ENCODE measurements at places on chromosomes 5 and 9.
A peak's percentile ranks its signal among the peaks of the same experiment; 100 is the strongest.

GRCh38 chr5:144328494-144328893 lies 157.8 kb downstream of the KCTD16 start:
- no peak for DNase-seq

GRCh38 chr5:97078958-97079743 lies 63.3 kb downstream of the LIX1 start:
- no peak for DNase-seq

GRCh38 chr9:131302244-131303075 lies 12.9 kb downstream of the PLPP7 start:
- no peak for DNase-seq

GRCh38 chr5:159096243-159096923 lies 3.3 kb downstream of the EBF1 start:
- DNase-seq: no peak

- no peak for DNase-seq
Measured at GRCh38 chr9:110180511-110181434, 27.2 kb downstream of the C9orf152 start.

GRCh38 chr9:20642045-20642444 lies 19.7 kb upstream of the MLLT3 start:
- DNase-seq: no peak

DNA sequence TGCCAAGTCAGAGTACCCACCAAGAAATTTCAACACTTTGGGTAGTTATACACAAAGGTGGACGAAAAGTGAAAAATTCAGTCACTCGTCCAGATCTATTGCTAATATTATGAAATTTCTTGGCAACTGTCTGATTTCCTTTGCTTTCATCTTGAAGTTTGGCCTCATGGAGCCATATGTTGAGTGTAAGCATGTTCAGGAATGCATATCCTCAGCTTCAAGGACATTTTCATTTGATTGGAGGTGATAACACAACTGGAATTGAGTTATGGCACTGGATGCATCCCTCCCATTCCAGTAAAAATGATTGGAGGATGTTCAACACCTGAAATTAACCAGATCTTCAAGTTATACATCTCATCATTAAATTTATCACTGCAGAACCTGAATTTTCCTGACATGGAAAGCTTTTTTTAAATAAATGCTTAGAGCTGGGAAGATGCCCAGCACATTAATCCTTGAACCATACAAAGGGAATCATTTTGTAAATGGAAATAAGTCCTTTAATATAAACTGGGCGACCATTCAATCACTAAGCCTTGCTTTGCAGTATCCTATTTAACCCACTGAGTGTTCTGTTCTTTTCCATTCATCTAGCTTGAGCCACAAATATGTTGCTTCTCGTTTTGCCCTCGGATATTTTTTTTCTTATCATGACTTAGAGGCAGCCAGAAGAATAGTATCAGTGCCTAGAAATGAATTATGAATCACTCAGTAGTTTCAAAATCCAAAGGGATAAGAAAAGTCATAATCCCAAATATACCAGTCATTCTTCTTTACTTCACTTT lies 273.7 kb upstream of the PIK3R1 start:
- no peak for DNase-seq

DNA sequence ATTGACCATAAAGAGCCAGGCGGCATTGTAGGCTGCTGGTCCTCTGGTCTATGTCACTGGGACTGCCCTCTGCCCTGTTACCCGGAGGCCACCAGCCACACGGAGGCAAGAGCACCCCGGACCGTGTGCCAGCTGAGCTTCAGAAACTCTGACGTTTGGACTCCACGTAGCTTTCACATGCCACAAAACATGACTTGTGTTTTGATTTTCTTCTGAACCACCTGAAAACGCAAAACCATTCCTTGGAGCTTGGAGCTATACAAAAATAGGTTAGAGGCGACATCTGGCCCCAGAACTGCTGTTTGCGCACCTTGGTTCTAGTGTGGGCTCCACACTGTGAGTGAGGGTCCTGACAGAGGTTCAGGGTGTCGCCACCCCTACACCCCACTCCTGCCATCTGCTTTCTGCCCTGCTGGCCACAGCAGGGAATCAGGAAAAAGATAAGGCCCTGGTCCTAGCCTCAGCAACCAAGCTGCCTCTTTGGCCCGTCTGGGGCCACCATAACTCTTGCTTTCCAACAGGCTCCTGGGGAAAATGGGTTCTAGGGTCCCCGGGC lies 151.3 kb upstream of the IRX2 start:
- no peak for DNase-seq

- DNase-seq: no peak
Measured at GRCh38 chr5:131622633-131623032, 12.4 kb downstream of the RAPGEF6 start.

- no peak for DNase-seq
Measured at GRCh38 chr9:133949486-133950061, 42.5 kb downstream of the VAV2 start.

- no peak for DNase-seq
Measured at GRCh38 chr5:134552301-134552700, 26.8 kb downstream of the JADE2 start.

DNA sequence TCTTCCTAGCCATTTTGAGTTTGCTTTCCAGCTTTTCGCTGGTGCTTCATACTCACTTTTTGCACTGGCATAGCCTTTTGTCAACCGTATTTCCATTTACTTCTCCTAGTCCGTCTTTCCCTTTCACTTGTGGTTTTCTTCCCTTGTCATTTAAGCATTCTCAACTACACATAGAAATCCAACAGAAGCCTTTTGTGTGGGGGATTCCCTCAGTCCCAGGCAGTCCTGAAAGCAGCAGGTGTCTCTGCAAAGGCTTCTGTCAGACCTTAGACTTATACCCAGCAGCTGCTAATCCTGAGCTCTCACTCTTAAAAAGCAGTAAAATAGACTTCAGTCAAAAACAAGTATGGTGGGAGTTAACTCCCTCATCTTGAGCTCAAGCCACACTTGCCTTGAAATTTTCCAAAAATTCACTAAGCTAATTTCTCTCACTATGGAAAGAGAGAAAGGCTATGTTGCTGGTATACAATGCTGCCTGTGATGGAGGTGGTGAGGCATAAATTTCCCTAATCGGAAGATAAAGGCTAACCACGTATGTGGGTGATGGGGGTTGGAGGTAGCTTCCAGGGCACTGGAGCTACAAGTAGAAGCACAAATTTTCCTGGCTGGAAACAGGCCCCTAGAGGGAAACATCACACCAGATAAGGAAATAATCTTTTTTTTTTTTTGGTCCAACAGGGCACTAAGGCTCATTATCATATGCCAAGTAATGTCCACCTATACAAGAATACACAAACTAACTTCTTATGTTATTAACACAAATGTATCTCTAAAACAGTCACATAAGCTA lies 34.8 kb upstream of the IFNK start:
- no peak for DNase-seq

GRCh38 chr5:14417276-14417730 lies 164.3 kb upstream of the OTULINL start:
- no peak for DNase-seq

DNA sequence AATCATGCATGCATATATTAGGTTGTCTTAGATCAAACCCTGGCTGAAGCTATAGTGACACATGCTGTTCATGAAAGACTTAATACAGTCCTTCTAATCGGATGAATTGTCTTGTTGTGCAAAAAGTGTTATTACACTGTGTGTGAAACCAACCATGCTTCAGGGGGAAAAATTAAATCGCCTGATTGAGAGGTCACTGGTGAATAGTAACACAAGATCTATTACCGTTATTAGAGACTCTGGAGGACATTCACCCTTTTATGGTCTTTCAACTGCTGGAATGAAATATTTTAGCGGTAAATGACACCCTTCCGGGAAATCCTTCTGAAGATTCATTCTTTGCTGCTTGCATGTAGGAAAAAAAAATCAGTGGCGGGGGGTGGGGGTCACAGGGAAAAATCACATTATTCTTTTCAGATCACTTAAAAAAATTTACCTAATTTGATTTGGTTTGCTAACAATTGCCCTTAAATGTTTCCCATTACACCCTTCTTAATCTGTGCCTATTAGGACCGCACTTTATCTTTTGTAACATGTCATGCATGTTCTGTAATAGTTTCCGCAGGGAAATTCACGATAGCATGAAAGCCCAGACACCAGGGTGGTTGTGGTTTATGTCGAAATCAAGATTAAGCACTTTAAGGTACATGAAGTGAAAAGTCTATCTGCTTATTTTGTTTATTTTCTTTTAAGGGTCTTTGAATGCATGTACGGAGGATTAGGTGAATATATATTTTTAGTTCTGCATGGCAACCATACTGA lies 120.6 kb downstream of the FOCAD start:
- DNase-seq: no peak

DNA sequence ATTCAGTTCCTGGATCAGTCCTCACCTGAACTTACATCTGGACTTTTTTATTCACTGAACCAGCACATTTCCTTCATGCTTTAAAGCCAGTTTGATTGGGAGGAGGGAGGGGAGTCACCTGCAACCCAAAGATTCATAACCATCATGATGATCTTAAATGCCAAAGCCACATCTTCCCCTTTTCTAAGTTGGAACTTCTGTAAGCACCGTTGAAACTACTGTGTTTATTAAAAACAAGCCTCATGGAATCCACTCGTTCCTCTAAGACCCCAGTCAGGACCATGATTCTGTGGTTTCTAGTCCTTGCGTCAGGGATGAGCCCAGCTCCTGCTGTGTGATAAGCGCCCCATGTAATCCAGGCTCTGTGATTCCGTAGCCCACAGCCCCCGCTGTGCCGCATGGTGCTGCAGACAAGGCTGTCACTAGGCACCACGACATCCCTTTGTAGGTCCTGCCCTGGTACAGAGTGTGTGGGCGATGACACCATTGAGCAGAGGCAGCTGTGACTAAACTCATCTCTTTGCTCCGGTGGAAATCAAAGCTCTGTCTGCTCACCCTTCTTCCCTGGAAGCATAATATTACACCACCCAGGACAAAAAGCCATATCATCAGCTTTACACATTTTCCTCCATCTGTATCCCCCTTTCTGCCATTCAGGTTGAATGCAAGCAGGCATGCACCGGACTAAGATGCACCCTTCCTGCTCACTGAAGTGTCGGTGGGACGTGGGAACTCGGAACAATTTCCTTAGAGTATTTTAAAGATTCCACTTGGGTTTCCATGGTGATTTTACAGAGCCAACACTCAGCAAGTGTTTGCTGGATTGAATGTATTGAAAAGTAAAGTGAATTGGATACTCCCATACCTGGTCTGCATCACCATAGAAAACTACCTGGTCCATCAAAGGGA lies 132.0 kb upstream of the FSTL4 start:
- no peak for DNase-seq

DNA sequence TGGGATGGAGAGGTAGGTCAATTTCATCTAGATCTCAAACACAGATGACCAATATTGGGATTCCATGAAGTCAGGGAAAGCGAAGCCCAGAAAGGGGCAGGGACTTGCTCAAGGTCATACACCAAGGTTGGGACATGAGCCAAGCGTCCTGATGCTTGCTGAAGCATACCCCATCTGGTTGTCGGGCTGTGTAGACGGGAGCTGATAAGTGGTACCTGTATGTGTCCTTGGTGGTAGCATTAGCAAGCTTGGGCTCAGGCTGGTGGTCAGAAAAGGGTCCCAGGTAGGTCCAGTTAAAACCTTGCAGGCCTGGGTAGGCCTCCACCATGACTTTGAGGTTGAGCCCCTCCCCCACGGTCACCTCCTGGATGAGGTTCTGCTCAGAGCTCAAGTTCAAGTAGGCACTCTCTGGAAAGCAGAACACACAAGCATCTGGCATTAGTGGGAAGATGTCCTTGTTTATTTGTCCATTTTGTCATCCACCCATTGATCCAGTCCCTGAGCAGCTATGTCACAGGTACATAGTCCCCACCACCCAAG lies 13.2 kb downstream of the CSF1R start:
- DNase-seq: no peak

GRCh38 chr5:151213803-151214613 lies 9.9 kb downstream of the CCDC69 start:
- DNase-seq: peak; percentile 71

DNA sequence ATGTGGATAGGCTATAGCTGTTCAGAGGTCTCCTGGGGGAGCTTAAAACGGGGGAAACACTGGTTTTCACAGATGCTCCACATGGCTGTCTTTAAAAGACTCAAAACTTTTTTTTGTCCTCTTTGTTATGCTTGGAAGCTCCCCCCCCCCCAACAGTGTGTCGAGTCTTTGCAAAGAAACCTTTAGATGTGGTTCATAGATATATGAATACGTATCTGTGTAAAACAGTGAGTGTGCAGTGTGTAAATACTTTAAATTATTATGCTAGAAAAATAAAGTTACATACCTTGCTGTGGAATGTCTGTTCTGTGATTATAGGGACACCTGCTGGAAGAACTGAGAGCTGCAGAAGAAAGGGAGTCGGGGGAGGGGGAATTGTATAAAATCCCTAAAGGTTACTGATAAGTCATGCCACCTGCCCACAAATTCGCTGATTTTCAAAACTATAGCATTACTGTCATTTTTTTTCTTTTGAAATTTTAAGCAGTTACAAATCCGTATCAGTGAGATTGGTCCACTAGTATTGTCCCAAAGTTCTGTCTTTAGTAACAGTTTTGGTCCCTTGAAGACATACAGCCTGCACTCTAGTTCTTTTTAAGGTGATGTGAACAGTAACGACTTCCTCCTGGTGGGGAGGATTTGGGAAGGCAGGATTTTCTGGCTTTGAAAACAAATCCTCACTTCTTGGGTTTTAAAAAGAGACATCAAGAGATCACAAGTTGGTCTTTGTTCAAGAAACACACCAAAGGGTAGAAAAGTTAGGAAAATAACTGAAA lies 22.9 kb downstream of the RGMB start:
- peak; percentile 33 for DNase-seq

DNA sequence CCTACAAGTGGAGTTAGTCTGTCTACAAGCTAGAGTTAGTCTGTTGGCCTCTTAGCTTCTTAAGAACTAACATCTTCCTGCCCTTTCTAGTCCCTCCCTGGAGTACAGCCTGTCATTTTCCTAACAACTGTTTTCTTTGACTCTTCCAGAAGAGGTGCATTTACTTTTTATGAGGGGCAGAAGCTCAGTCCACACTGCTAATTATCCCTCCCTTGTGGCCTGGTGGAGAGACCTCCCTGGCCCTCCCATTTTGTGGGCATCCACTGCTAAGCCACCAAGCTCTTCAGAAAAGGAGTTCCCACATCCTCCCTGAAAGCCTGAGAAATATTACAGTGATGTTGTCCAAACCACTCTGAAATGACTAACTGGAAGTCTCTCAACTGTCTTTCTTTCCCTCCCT lies 8.0 kb downstream of the MAP1B start:
- no peak for DNase-seq

DNA sequence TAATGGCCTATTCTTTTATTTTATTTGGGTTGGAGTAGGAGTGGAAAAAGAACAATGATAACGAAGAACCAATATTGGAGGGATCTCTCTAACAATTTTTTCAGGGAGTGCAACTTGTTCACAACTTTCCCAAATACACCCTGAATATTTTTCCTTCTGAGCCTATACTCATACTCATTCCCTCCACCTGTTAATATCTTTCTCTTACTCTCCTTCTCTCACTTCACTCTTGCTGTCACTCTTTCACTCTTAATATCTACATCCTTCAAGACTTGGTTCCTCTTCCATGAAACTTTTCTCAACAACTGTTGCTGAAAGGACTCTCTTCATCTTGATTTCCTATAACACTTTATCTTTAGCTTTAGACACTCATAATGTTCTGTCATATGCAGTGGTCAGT lies 39.0 kb upstream of the MYOT start:
- no peak for DNase-seq

All from stimulated activated CD4-positive, alpha-beta T cell treated with anti-CD3 and anti-CD28 coated beads, Interleukin-12 subunit alpha, Interleukin-12 subunit beta, amount 100 ng/mL, for 4 hours (primary cell).